AG20443 (cell line): ENCODE measurements at places on chromosomes 4 and X.

- DNase-seq, result no peak
Observed at GRCh38 chrX:141142946-141143345, 34.0 kb downstream of the LDOC1 start.

DNA sequence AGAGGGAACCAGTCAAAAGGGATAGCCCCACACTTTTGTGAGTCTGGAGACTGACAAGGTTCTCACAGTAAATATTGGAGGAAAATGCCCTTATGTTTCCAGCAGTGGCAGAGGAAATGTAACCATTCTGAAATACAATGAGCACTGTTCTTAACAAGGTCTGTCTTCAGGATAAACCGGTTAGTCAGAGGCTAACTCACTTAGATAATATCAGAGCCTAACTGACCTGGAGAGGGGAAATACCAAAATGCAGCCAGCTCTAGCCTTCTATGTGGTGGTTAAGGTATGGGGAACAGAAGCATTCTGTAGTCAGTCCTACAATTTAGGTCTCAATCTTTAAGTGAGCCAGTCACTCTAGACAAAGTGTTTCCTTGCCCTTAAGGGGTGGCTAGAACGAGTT, 70.8 kb downstream of the TBCK start:
- no peak for DNase-seq

GRCh38 chr4:164888096-164888715, 11.2 kb downstream of the APELA start:
- DNase-seq, result no peak

DNA sequence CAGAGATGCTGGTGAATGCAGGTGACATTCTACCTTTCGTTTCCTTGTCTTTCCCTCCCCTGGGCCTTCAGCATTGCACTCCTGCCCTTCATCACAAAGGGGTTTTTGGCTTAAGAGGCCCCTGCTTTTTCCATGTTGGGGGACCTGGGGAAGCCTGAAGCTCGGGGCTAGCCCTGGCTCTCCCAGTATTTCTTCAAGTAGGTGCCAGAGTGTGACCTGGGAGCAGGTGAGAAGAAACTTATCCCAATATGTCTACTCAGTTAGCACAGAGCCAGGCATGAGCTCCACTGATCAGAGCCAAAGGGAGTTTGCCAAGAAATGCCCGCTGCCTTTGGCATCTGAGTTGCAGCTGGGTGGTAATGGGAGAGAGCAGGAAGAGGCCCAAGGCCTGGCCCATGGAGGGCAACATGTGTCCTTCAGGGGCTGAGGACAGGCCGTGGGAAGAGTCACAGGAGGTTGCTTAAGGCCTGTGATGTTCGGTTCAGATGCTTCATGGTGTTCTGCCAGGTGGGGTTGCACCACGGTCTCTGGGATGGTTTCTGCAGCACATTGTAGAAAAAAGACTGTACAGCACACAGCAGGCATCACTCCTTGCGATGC, 7.6 kb downstream of the PRRG3 start:
- DNase-seq, result no peak

GRCh38 chrX:32597777-32598176, 613.6 kb downstream of the DMD start:
- no peak for DNase-seq

DNA sequence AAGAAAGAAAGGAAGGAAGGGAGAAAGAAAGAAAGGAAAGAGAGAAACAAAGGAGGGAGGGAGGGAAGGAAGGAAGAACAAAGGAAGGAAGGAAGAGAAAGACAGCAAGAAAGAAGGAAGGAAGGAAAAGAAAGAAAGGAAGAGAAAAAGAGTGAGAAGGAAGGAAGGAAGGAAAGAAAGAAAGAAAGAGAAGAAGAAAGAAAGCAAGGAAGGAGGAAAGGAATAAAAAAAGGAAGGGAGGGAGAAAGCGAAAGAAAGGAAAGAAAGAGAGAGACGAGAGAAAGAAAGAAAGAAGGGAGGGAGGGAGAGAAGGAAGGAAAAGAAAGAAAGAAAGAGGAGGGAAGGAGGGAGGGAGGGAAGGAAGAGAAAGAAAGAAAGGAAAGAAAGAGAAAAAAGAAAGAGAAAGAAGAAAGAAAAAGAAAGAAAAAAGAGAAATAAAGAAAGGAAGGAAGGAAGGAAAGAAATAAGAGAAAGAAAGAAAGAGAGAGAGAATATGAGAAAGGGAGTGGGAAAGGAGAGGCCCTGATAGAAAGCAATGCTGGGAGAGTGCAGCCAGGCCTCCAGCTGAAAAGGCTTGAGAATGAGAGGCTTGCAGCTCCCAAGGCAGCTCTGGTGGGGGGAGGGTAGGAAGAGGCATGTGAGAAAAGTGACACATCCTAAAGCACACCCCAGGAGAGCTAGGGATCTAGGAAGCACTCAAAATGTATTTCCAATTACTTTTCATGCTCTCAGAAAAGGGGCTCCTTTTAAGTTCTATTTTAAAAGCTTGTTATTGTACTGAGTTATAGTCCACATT, 134.0 kb upstream of the ZIC3 start:
- no peak for DNase-seq

DNA sequence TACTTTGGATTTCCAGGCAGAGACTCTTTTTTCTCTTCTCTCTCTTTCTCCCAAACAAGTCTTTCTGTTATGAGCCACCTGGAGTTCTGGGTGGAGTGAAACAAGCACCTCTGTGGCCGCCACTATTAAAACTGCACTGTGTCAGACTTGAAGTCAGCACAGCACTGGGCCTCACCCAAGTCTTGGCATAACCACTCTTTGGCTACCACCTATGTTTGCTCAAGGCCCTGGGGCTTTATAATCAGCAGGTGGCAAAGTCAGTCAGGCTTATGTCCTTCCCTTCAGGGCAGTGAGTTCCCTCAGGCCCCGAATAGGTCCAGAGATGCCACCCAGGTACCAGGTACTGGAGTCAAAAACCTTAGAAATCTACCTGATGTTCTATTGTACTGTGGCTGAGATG, 52.4 kb downstream of the ITIH6 start:
- DNase-seq, result no peak

- peak; percentile 53 for DNase-seq
Observed at GRCh38 chr4:13611283-13611842, 16.2 kb downstream of the BOD1L1 start.

DNA sequence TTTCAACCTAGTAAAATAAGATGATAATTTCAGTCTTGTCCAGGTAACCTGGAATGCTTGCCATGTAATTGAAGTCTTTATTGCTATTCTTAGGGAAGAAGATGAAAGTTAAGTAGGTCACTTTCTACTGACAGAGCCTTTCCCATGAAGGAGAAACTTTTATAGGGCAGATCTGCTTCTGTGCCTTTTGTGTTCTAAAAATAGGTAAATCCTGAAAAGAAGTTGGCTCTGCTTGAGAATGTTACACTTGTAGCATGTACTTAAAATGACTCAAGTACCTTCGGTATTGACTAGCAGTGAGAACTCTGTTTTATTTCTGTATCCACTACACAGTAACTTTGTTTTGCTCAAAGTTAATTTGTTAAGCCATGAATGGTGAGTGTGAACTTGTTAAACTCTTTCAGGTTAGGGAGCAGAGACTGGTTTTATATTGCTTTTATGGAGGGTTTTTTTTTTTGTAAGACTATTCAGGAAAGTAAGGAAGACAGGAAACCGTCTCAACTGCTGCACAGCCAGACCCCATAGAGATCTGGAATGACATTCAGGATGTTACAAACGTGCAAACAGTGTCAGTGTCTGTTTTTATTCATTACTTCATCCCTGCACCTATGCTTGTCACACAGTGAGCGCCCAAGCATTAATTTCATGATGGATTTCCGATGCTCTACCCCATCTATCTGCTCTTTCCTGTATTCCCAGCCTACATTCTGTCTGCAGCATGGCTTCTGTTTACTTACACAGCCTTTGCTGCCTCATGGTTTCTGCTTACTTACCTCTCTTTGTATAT, 53.0 kb downstream of the SEPTIN11 start:
- DNase-seq, result no peak

GRCh38 chrX:3712870-3713224, 602 bp downstream of the PRKX start:
- DNase-seq, result no peak

DNA sequence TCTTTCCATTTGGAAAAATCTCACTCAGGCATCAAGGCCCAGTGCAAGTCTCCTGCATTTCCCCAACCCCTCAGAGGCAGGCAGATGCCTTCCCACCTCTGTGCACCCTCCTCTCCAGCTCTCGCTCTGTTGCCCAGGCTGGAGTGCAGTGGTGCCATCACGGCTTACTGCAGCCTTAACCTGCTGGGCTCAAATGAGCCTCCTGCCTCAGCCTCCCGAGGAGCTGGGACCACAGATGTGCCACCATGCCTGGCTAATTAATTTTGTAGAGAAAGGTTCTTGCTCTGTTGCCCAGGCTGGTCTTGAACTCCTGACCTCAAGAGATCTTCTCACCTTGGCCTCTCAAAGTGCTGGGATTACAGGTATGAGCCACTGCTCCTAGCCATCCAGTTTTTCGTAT, 95.8 kb downstream of the NHSL2 start:
- no peak for DNase-seq

DNA sequence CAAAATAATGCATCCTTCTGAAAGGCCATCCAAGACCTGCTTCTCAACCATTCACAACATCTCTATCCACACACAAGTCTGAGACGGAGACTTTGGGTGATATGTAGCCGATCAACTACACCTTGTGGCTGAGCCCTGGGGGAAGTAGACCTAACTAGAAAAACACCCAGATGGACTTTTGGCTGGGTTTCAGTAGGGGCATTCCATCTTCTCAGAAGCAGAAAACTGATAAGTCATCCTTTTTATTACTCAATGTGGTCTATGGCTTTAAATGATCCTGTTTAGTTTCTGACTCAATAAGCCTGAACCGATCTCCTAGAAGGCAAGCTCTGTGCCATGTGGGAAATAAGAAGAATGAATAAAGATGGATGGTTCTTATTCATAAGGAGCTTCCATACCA, 82.5 kb upstream of the AFF2 start:
- peak; percentile 4 for DNase-seq

DNA sequence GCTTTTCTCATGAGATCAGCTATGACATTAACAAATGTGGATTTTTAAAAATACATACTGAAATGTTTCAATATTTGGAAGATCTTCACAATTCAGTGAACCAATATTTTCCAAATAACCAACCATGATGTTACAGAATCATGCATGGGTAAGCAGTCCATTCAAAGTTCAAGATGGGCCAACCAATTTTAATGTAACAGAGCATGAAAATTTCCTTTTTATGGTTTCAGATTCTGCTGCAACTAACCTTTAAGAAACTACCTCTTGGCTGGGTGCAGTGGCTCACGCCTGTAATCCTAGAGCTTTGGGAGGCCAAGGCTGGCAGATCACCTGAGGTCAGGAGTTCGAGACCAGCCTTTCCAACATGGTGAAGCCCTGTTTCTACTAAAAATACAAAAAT, 107.7 kb downstream of the RBM47 start:
- DNase-seq, result no peak

DNA sequence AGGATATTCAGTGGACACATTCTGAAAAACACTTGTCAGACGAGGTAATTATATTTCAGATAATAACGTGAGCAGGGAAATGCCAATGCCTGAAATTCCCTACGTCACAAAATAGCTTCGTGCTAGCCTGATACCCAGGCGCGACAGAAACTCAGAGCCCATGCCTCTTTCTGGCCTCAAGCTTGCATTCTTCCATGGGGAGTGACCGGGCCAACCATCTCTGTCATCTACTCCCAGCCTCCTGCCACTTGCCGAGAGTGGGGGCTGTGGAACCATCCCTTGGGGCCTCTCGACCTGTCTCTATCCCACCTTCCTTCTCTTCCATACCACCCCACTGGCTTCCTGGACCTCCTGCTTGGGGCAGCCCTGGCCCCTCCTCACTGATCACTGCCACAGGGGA, 34.5 kb upstream of the CDKN2AIP start:
- DNase-seq, result no peak
